SJSA1 (cell line): ENCODE measurements at places on chromosomes 6 and 20. TPM values are rescaled to one million over a fixed set of nuclear protein-coding genes. Genes with fewer than 3 reads are reported as not detected.

PLAGL2 gene
- 2.6 and 3.3 TPM in 2 replicates for total RNA-seq

SLC26A8 gene
- not detected in 2 replicates for total RNA-seq

GRIK2 gene
- total RNA-seq, result 0.97 and 2.3 TPM in 2 replicates

TRIM31 gene
- total RNA-seq, result not detected in 2 replicates

TCF15 gene
- total RNA-seq, result not detected in 2 replicates

NRSN1 gene
- total RNA-seq, result not detected in 2 replicates

HRH3 gene
- not detected in 2 replicates for total RNA-seq

EBF4 gene
- total RNA-seq, result 4.0 and 4.4 TPM in 2 replicates

TRAPPC3L gene
- total RNA-seq, result 0.06 TPM in 1 of 2 replicates, not detected in the other

EPPIN gene
- total RNA-seq, result not detected in 2 replicates

PRR18 gene
- total RNA-seq, result 0.76 and 1.0 TPM in 2 replicates

RSPH4A gene
- 0.05 TPM in 1 of 2 replicates, not detected in the other for total RNA-seq
